ENCODE measurements at places on chromosomes 16 and 17.
A peak's percentile ranks its signal among the peaks of the same experiment; 100 is the strongest.

- no peak for DNase-seq
Observed at GRCh38 chr17:69561462-69561861, 147.0 kb downstream of the MAP2K6 start.

- no peak for DNase-seq
Observed at GRCh38 chr17:50493744-50494143, 14.5 kb upstream of the MYCBPAP start.

DNA sequence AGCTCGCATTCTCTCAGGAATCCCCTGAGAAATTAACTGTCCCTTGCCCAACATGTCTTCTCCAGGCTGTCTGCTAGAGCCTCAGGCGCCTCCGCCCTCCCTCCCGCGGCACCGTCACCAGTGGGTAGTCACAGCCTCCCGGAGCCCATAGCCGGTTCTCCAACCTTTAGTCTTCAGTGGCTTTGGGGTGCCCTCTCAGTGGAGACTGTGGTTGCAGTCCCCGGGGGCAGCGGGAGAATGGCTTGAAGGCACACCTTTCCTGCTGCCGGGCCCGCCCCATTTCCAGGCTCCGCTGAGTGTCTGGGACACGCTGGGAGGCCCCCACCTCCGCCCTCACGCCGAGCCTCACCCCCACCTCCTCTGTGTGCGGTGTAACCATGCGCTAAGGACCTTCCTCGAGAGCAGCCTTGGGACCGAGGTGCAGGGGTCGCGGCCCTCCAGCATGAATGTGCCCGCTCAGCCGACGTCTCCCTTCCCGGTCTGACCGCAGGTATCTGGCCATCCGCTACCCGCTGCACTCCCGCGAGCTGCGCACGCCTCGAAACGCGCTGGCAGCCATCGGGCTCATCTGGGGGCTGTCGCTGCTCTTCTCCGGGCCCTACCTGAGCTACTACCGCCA, 1.7 kb downstream of the GALR2 start:
- no peak for DNase-seq

DNA sequence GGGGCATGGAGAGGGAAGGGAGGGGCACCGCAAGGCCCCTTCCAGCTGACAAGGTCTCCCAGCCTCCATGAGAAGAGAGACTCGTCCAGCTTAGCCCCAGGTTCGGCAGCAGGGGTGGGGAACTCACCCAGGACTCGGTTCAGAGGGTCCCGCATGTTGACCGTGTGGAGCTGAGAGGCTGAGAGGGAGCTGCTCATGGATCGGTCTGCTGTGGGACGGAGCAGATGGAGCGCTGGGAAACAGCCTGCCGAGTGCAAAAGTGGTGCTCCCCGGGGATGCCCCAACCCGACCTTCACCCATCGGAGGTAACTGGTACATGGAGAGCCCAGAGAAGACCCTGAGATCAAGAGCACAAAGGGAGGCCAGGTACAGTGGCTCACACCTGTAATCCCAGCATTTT, 4.9 kb downstream of the CSF3 start:
- no peak for DNase-seq

GRCh38 chr17:77501101-77501566, 360.4 kb downstream of the SEC14L1 start:
- no peak for DNase-seq

DNA sequence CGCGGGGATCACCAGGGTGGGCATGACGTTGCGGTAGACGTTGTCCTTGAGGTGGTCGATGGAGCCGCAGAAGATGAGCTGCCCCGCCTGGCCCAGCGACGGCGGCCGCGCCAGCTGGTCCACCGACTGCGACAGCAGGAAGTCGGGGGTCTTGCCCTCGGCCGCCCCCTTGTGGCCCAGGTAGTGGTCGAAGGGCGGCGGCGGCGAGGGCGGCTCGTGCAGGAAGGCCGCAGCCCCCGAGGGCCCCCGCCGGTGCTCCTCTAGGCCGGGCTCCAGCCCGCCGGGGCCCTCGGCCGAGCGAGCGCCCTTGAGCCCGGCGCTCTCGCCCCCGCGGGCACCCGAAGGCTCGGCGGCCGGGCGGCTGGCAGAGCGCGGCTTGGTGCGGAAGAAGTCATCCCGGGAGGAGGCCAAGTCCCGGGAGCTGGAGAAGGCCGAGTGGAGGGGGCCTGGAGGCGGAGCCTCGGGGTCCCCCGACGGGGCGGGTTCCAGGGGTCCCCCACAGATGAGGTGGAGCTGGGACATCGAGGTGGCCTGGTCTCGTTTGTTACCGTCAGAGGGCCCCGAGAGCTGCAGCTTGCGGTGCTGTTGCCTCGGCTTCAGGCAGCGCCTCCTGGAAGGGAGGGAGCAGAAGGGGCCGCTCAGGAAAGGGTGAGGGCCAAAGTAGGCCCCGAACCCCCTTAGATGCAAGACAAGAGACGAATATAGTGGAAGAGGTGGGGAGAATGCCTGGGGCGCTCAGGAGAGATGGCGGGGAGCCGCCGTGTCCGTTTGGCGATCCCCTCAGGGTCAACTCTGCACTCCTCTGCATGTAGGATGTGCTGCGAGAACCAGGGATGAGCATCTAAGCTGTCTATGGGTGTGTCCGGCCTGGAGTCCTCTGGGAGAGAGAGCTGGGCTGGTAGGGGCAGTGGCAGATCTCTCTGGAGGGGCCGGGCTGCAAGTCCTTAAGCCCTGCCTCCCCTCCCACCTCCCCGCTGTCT, 8.8 kb downstream of the FAM171A2 start:
- DNase-seq, result no peak

GRCh38 chr16:83831456-83831987, 23.7 kb downstream of the HSBP1 start:
- no peak for DNase-seq

DNA sequence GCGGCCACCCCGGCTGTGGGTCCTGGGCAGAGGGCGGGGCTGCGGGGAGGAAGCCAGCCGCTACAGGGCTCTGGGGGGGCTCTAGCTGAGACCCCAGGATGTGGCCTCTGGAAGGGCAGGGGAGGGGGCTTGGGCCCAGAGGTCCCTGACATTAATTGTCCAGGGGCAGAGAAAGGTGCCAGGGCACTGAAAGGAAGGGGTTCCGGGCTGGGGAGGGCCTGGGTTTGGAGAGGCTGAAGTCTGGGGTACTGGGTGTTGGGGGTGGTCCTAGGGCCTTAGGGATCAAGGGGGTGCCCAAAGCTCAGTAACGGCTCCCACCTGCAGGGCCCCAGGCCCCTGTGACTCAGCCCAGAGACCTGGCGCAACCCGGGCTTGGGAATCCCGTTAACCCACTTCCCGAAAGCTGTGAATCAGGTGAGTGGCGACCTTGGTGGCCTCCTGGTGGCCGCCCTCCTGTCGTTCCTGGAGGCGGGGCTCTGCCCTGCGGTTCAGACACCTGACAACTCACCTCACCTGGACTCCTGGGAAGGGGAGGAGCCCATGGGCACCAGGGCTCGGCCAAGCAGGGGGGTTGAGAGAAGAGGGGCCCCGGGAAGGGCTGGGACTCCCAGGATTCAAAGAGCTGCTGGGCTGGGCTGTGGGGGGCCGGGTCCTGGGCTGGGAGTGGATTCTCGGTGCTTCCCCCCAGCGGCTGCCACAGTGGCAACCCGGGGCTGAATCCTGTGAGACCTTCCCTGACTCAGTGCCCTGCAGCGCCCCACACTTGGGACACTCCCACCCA, 465 bp upstream of the PRSS22 start:
- DNase-seq, result no peak

GRCh38 chr16:84518804-84519341, 14.4 kb upstream of the MEAK7 start:
- no peak for DNase-seq

- peak; percentile 36 for DNase-seq
Observed at GRCh38 chr16:19804538-19805323, 79.9 kb downstream of the GPRC5B start.

DNA sequence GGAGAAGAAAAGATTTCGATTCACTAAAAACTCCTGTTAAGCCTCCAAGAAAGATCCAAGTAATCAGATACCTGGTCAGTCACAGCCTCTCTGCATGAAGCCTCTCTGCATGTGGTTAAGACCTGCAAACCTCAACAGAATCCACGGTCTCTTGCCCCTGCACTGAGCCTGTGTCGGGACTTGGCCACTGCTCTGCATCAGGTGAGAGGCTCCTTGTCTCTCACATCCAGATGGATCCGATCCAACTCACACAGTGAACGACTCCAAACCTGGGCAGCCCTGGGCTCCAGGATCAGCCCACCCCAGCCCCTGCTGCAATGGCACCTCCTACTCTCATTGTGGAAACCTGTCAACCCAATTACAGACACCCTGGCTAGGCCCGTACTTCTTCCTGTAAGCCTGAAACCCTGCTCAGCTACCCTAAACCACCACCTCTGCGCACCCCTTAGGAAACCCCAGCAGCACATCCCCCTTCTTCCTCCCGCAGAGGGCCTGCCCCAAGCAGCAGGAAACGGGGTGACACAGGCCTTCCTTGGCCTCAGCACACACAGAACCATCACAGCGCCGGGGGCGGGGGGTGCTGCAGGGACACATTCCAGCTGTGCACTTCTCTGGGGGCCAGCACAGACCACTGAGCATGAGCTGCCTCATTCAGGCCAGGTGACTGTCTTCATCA, 129.5 kb downstream of the ANKRD11 start:
- DNase-seq, result no peak

- no peak for DNase-seq
Observed at GRCh38 chr17:57006040-57006439, 28.1 kb downstream of the SCPEP1 start.

DNA sequence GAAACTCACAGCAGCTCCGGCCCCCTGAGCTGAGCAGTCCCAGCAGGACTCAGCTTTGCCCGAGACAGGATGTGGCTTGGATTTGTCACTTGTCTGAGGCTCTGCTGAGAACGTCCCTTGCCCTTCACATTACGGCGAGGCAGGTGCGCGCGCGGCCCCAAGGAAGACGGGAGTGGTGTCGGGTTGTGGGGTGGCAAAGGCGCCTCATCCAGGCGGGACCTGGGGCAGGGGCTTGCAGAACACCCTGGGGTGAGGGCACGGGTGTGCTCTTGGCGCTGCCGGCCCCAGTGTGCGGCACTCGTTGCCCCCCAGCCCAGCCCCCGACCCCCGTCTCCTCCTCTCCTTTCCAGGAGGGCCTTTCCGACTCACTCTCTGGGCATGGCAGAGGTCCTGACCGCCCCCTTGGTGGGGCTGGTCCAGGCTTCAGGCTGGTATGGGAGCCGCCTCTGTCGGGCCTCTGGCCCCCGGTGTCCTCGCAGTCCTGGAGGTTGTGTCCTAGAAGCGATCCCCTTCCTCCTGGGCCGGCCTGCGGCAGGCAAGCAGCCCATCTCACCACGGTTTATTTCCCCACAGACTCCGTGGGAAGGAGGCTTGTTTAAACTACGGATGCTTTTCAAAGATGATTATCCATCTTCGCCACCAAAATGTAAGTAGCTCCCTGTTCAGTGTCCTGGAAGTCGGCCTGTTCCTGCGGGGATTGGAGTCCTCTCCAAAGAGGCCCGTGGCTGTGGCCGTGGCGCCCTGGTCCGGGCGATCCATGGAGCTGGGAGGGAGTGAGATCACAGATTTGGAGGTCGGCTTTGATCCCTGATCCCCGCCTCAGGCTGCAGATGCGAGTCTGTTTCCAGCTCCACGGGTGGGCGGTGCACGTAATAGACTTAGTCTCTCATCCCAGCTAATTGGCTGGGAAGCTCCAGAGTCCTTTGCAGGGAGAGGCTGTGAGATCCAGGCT, 5.9 kb downstream of the UBE2I start:
- DNase-seq, result no peak

GRCh38 chr17:9350080-9350479, 225.5 kb downstream of the STX8 start:
- no peak for DNase-seq

DNA sequence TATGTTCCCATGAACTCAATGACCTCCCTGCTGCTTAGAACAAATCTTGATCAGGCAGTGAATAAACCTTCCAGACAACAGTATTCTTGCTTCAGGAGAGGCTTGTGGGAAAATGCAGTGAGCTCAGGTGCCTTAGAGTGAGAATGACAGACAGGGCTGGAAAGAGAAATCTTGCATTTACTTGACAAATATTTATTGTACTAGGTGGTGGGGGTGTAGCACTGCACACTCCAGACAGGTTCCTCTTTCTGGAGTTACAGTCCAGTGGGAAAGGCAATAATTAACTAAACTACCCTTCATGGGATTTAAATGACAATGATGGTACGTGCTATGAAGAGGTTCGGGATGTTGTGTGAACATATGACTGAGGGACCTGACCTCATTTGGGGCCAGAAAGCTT, 182.9 kb downstream of the SHISA9 start:
- no peak for DNase-seq

- no peak for DNase-seq
Observed at GRCh38 chr17:68034452-68034776, 1.1 kb upstream of the KPNA2 start.

DNA sequence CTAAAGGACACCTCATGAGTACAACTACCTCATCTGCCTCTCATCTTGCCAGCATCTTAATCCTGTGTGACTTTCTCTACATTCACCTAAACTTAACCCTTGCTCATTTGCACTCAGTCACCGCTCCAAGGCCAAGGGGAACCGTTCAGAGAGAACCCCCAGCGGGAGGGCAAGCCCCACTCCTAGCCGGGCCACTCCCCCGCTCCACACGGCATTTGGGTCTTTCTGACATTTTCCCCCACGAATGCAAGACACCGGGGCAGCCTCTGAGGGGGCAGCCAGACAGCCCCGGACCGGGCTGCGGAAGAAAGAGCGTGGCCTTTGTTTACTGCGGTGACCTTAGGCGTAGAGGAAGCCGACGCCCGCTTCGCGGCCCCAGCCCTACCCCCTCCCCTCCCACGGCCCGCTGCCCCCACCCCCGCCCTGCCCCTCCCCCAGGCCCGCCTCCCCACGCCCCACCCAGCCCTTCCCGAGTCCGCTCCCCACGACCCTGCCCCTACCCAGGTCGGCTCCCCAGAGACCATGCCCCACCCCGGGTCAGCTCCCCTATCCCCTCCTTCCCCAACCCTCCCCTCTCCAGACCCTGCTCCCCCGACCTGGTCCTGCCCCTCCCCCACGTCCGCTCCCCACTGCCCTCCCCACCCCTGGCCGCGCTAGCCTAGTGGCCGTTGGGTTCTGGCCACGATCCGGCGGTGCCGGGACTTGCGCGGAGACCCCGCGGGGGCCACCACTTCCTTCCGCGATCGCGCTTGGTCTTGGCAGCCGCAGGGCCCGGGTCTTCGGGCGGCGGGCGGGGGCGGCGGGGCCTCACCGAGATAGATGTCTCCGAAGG, 789 bp downstream of the CSNK1D start:
- no peak for DNase-seq

DNA sequence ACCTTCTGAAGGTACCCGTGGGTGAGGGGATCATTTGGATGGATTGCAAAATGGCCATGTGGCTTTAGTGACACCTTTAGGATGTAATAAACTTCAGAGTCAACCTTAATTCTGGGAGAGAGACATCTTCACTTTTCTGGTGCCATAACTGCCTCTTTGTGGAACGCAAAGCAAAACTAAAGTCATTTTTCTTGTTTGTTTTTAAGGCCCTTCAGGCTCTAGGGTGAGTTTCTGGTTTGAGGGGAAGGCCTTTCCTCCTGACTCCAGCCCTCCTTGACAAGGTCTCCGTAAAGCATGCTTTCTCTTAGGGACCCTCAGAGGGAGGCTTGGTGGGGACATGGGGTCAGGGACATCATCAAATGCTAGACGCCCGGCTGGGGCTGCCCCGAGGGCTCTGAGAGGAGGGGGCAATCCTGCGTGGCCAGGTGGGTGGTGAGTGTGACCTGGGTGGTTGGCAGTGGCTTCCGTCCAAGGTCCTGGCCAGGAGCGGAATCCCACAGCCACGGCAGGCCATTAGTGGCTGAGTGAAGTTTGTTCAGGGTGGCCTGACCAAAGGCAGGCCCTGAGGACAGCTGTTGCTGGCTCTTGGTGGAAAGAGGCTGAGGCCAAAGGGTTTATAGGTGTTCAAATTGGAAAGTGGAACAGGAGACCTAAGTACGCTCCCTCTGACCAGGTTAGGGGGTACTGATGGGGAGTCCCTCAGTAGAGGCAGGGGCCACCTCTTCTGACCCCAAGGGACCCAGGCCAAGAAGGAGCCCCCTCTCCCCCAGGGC, 112.2 kb downstream of the METRNL start:
- DNase-seq, result no peak
